ENCODE measurements at places on chromosomes 7 and 10. TPM values are rescaled to one million over a fixed set of nuclear protein-coding genes. Genes with fewer than 3 reads are reported as not detected.
A peak's percentile ranks its signal among the peaks of the same experiment; 100 is the strongest.

DNA sequence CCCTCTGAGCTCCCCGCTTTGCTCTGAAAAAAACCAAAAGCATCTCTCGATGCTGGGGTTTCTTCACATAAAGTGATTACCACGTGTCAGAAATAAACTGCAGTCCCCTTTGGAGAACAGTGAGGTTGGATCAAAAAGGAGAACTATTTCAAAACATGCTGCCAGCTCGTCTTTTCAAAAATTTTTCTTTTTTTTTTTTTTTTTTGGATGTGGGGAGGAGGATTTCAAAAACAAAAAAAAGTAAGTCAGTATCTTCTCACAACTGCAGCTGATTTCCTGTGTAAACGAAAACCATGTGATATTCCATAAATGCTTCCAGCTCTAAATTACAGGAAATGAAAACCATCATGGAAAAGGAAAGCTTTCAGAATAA is 155.0 kb upstream of the LYZL2 start:
- no peaks in the 10 kb centered on the region for H3K27me3 ChIP-seq
- peak overlapping the region; percentile 49 for H3K27ac ChIP-seq
- no peaks in the 10 kb centered on the region for H3K36me3 ChIP-seq
- H3K4me1 ChIP-seq: peaks cover 33% of the 10 kb centered on the region
- peak; percentile 61 for DNase-seq
- peak overlapping the region; percentile 65 for H3K4me3 ChIP-seq

DNA sequence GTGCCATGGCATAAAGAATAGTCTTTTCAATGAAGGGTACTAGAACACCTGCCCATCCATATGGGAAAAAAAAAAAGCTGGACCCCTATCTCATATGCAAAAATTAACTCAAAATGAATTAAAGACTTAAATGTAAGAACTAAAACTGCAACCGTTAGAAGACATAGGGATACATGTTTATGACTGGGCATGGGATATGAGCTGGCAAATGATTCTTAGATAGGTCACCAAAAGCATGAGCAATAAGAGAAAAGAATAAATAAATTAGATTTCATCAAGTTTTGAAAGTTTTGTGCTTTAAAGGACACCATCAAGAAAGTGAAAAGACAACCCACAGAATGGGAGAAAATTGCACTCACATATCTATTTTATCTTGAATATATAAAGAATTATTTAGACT is 222.0 kb downstream of the ADK start:
- no peaks in the 10 kb centered on the region for H3K4me1 ChIP-seq
- H3K36me3 ChIP-seq: no peaks in the 10 kb centered on the region
- DNase-seq: no peak

KCNMA1 gene
- total RNA-seq: 45.8 TPM

- peak overlapping the region; percentile 65 for H3K27ac ChIP-seq
- no peaks in the 10 kb centered on the region for H3K27me3 ChIP-seq
- H3K36me3 ChIP-seq: peaks cover 5% of the 10 kb centered on the region
- DNase-seq: no peak
These were observed 799 bp downstream of the INTS1 start for GRCh38 chr7:1503390-1503789.

EVX1 gene
- not detected for total RNA-seq

- no peaks in the 10 kb centered on the region for H3K27me3 ChIP-seq
- peak; percentile 77 for DNase-seq
- H3K4me3 ChIP-seq: no peak overlapping the region
- peaks cover 7% of the 10 kb centered on the region for H3K4me1 ChIP-seq
These were observed 1195.7 kb upstream of the SORCS1 start for GRCh38 chr10:108360187-108360586.

- H3K27me3 ChIP-seq: no peaks in the 10 kb centered on the region
- DNase-seq: no peak
- H3K4me1 ChIP-seq: peaks cover 7% of the 10 kb centered on the region
- H3K36me3 ChIP-seq: no peaks in the 10 kb centered on the region
- H3K4me3 ChIP-seq: no peak overlapping the region
These were observed 350.3 kb downstream of the GALNT17 start for GRCh38 chr7:71482284-71482683.

- no peak for DNase-seq
- no peak overlapping the region for H3K4me3 ChIP-seq
- H3K27ac ChIP-seq: no peak overlapping the region
These were observed 427.4 kb downstream of the SH2D4B start for GRCh38 chr10:80964955-80965614.

DNA sequence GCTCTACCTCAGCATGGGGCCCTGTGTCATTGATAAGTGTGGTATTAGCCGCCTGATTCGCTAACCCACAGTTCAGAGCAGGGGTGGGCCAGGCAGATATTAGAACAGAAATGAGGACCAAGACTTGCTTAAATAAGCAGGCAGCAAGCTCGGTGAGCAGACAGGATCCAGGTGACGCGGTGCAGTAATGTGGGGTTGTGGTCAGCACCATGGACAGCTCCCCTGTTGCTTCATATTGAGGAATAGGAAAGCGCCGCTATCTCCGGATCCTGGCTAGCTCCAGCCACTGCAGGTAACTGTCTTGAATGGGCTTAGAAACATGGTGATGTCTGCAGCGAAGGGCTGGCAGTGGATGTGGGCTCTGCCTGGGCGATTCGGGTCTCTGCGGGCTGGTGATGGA is 51.3 kb upstream of the GPR26 start:
- H3K4me1 ChIP-seq: no peaks in the 10 kb centered on the region
- no peaks in the 10 kb centered on the region for H3K27me3 ChIP-seq
- no peak overlapping the region for H3K4me3 ChIP-seq

DNA sequence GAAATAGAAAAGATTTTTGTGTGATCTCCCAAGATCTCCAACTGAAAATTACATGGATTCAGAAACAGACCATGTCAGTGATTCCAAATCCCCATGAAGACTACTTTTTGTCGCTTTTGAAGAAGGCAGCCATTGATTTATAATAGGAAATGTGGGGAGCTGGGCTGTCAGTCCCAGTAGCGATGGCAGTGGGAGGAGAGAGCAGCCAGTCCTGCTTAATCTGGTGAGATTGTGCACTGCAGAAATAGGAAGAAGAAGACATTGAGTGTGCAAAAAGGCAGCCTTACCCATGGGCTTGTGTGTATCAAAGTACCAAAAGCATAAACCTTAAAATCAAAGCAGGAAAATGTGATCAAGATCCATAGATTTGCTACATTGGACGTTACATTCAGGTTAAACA is 4.8 kb downstream of the ADRB1 start:
- H3K36me3 ChIP-seq: no peaks in the 10 kb centered on the region
- no peak overlapping the region for H3K27ac ChIP-seq
- H3K27me3 ChIP-seq: peaks cover 52% of the 10 kb centered on the region

DNA sequence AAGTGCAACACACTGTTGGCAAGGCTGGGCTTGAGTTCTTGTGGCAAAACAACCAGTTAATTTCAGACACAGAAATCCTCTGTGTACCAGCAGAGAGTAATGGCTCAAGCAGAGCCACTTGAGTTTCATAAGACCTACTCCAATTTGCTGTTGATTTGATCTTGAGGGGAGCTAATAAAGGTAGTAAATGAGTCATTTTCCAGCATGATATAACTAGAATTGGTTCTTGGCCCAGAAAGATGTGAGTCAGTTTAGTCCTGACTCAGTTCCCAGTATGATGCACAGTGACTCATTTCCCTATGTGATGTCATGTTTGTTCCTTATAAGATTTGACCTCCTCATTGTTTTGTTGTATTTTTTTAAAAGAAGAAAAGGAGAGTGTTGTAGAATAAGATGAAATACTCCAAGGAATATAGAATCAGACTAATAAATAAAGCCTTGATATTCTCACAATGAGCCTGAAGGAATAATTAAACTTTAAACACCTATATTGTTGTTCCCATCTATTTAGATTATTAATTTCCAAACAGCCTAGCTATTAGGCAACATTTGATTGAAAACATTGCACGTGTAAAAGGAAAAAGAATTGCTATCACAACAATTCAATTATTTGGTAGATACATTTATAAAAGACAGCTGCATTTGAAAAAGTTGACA is 186.2 kb downstream of the REEP3 start:
- no peaks in the 10 kb centered on the region for H3K36me3 ChIP-seq
- peak; percentile 99 for DNase-seq
- peak overlapping the region; percentile 83 for H3K27ac ChIP-seq
- peaks cover 28% of the 10 kb centered on the region for H3K4me1 ChIP-seq
- H3K4me3 ChIP-seq: no peak overlapping the region

HHEX gene
- total RNA-seq: not detected

GRCh38 chr10:66591865-66592264 is 334.0 kb upstream of the LRRTM3 start:
- no peak overlapping the region for H3K27ac ChIP-seq
- H3K4me1 ChIP-seq: no peaks in the 10 kb centered on the region
- peak; percentile 11 for DNase-seq
- H3K36me3 ChIP-seq: no peaks in the 10 kb centered on the region
- H3K27me3 ChIP-seq: no peaks in the 10 kb centered on the region

DNA sequence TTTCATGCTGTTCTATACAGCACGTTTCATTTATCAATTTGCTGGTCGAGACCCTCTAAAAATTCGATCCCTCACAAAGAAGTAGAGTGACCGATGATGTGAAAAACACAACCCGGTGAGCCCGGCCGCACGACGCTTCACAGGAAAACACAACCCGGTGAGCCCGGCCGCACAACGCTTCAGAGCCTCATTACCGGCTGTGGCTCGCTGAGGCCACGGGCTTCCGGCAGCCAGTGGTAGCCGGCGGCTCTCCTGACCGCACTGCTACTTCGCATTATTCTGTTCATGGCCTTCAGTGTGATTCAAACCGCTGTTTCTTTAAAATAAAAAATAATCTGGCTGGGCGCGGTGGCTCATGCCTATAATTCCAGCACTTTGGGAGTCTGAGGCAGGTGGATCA is 42.3 kb upstream of the RBM33 start:
- no peak overlapping the region for H3K4me3 ChIP-seq
- peaks cover 3% of the 10 kb centered on the region for H3K27me3 ChIP-seq
- no peaks in the 10 kb centered on the region for H3K4me1 ChIP-seq
- DNase-seq: no peak

- no peak for DNase-seq
- H3K4me1 ChIP-seq: no peaks in the 10 kb centered on the region
- H3K27me3 ChIP-seq: no peaks in the 10 kb centered on the region
- H3K36me3 ChIP-seq: no peaks in the 10 kb centered on the region
These were observed 63.0 kb upstream of the FAM3C start for GRCh38 chr7:121459148-121459547.

GRCh38 chr7:3207387-3207902 is 93.6 kb upstream of the SDK1 start:
- no peak for DNase-seq
- H3K36me3 ChIP-seq: no peaks in the 10 kb centered on the region
- H3K4me1 ChIP-seq: no peaks in the 10 kb centered on the region
- no peak overlapping the region for H3K27ac ChIP-seq
- no peaks in the 10 kb centered on the region for H3K27me3 ChIP-seq

GHRHR gene
- not detected for total RNA-seq

DNA sequence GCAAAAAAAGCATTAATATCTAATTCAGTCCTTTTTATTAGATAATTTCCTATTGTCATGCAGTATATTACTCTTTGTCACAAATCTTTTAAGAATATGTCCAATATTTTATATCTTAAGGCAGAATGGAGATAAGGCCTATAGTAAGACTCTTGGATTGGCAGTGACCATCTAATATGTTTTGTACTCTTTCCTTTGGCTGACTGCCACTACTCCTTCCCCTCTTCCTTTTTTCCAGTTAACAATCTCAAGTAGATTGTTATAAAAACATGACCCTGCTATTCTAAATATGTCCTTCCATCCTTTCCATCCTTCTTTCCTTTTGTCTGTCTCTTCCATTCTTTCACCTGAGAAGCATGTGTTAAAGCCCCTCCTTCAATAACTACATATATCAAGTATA is 92.8 kb upstream of the TMEM168 start:
- H3K4me1 ChIP-seq: no peaks in the 10 kb centered on the region
- H3K4me3 ChIP-seq: no peak overlapping the region
- DNase-seq: no peak

HACD1 gene
- total RNA-seq: 87.7 TPM

DNA sequence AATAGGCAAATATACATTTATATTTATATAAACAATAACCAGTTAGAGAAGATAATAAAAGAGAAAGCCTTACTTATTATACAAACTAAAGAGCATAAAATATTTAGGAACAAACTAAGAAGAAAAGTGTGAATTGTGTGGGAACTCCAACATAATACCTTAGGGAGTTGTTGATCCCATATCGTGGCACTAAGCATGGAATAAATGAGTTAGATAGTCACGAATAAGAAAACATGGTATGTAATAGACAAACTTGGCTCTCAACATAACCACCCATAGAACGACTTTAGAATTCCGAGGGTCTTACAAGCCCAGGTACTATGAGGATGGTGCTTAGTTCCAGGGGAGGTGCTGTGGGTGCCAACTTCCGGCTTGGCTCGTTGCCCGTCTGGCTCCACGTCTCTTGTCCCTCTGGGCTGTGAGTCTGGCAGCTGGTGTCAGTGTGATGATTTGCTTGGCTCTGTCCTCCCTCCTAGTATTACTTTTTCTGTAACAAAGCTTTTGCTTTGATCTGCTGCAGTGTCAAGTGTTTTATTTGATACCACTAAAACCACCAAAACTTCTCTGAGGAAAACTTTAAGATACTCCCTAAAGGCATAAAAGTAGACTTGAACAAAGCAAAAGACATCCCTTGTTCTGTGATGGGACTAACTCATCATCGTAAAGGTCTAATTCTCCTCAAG is 9.5 kb upstream of the RBM20 start:
- no peak overlapping the region for H3K27ac ChIP-seq
- DNase-seq: no peak
- H3K4me1 ChIP-seq: peaks cover 18% of the 10 kb centered on the region
- H3K27me3 ChIP-seq: no peaks in the 10 kb centered on the region

DNAJC12 gene
- total RNA-seq: 2.1 TPM

DNA sequence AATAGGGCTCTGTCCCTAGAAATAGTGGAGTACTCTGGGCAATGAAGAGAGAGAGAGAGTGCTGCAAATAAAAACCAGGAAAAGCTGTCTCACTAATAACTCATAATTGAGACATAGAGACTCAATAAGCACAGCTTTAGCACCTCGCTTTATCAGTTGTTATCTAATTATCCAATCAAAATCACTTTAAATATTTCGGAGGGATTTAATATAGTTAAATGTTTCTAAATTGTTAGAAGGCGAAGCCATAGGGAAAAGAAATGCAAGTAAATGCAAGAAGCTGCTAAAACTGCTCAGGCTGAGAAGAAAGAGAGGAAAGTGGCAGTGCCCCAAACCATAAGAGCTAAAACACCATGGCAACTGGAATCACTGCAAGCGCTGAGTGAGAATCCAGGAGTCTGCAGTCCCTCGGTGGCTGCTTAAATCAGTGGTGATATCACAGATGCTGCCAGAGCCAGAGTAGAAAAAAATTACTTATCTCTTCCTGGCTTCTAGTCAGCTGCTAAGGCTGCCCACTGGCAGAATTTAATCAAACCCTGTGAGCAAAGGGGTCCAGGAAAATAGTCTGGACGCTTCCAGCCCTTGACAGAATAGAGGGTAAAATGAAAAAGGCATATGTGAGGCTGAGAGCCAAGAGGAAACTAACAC is 150.4 kb upstream of the CHRM2 start:
- H3K4me3 ChIP-seq: no peak overlapping the region
- DNase-seq: no peak
- no peaks in the 10 kb centered on the region for H3K4me1 ChIP-seq

CHAT gene
- total RNA-seq: 1.00 TPM

DNA sequence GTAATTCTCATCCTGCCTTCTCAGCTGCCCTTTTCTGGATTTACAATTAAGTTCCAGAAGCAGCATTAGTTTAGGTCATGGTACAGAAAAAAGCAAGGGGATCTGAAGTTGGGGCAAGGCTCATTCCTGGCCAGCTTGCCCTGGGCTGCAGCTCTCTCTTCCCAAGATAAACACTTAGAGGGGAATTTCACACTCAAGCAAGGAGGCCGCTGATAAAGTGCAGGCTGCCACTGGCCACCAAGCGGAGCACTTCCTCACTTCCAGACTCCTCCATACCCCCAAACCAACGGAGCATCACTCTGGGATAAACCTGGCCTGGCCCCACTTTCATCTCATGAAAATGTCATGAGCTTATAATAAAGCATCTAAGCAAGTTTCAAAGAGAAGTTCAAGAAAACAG is 445.5 kb upstream of the MKI67 start:
- no peaks in the 10 kb centered on the region for H3K36me3 ChIP-seq
- H3K4me1 ChIP-seq: no peaks in the 10 kb centered on the region
- H3K27ac ChIP-seq: no peak overlapping the region
- no peak for DNase-seq

Measured in astrocyte (in vitro differentiated cells and primary cell).